SJSA1 (cell line): ENCODE measurements at places on chromosomes 3 and 15. TPM values are rescaled to one million over a fixed set of nuclear protein-coding genes. Genes with fewer than 3 reads are reported as not detected.
A peak's percentile ranks its signal among the peaks of the same experiment; 100 is the strongest.

Gene GPR27
- not detected in 2 replicates for total RNA-seq

Gene ARPIN
- 4.0 and 8.2 TPM in 2 replicates for total RNA-seq

Gene CCR4
- not detected in 2 replicates for total RNA-seq

Gene DUOXA2
- not detected in 2 replicates for total RNA-seq

Gene ERC2
- 0.13 and 0.81 TPM in 2 replicates for total RNA-seq

Gene FOXB1
- not detected in 2 replicates for total RNA-seq

- H3K4me3 ChIP-seq, result no peak overlapping the region
These were observed 185.8 kb upstream of the PPP2R3A start for GRCh38 chr3:135779590-135780235.

DNA sequence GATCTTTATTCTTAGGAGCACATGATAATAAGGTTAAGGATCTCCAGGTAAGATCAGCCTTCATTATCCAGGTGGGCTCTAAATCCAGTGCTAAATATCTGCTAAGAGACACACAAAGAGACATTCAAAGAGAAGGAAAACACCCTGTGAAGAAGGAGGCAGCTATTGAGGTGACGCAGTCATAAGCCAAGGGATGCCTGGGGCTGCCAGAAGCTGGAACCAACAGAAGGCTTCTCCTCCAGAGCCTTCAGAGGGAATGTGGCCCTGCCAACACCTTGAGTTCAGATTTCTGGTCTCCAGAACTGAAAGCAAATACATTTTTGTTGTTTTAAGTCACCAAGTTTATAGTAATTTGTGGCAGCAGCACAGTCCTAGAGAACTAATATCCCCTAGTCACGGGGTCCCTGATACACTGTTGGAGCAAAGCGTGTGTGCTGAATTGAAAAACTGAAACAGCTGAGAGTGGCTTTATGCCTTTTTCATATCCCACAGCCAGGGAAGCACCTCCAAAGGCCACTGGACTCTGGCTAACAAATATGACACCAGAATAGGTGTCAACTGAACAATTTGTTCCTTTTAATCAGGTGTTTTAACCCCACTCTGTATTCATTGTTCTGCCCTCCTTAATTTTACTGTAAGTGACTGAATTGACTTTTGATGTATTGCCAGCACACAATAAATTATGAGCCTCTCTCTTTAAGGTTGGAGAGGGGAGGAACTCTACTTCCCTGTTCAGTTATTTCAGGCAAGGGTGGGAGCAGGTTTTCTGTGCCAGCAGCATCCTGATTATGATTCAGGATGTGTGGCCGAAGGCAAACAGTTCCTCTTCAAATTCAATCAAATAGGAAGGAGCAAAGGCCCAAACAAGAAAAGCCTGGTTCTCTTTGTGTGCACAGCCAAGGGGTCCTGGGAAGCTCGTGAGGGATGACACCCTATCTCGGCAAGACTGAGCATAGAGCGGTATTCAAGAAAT lies 151.8 kb upstream of the HES1 start:
- no peak overlapping the region for H3K27ac ChIP-seq
- no peak for DNase-seq
- H3K36me3 ChIP-seq, result no peaks in the 10 kb centered on the region
- no peak overlapping the region for H3K4me3 ChIP-seq
- no peaks in the 10 kb centered on the region for H3K27me3 ChIP-seq
- no peaks in the 10 kb centered on the region for H3K4me1 ChIP-seq

- peak overlapping the region; percentile 79 for H3K27ac ChIP-seq
- no peaks in the 10 kb centered on the region for H3K27me3 ChIP-seq
- no peak for DNase-seq
- H3K4me3 ChIP-seq, result no peak overlapping the region
- H3K36me3 ChIP-seq, result no peaks in the 10 kb centered on the region
These were observed 254.0 kb upstream of the TBL1XR1 start for GRCh38 chr3:177451301-177451750.

DNA sequence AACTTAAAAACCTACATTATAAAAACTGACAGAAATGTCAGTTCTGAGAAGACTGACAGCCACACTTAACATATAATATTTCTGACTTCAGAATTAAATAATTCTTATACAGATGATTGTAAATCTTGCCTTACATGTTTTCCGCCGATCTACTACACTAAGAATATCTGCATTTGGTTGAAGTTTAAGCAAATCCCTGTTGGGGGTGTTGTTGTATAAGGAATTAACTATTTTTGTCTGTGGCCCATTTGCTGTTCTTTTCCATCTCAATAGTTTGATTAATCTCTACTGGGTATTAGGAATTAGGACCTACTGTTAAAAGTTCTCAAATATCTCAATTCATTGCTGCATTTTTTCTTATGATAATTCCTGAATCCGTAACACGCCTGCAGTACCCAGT lies 838.3 kb upstream of the ROBO1 start:
- H3K36me3 ChIP-seq, result no peaks in the 10 kb centered on the region
- H3K27me3 ChIP-seq, result no peaks in the 10 kb centered on the region
- no peak overlapping the region for H3K27ac ChIP-seq
- no peak for DNase-seq

GRCh38 chr15:60315878-60316277 lies 81.9 kb downstream of the ANXA2 start:
- H3K4me3 ChIP-seq, result no peak overlapping the region
- H3K4me1 ChIP-seq, result no peaks in the 10 kb centered on the region
- DNase-seq, result no peak
- H3K27me3 ChIP-seq, result peaks cover 12% of the 10 kb centered on the region; the same call in 1 of the 2 replicates
- no peaks in the 10 kb centered on the region for H3K36me3 ChIP-seq

- H3K4me1 ChIP-seq, result peaks cover 71% of the 10 kb centered on the region
- H3K27me3 ChIP-seq, result no peaks in the 10 kb centered on the region
- no peak overlapping the region for H3K4me3 ChIP-seq
These were observed 531.4 kb downstream of the FOXP1 start for GRCh38 chr3:71051893-71052687.

DNA sequence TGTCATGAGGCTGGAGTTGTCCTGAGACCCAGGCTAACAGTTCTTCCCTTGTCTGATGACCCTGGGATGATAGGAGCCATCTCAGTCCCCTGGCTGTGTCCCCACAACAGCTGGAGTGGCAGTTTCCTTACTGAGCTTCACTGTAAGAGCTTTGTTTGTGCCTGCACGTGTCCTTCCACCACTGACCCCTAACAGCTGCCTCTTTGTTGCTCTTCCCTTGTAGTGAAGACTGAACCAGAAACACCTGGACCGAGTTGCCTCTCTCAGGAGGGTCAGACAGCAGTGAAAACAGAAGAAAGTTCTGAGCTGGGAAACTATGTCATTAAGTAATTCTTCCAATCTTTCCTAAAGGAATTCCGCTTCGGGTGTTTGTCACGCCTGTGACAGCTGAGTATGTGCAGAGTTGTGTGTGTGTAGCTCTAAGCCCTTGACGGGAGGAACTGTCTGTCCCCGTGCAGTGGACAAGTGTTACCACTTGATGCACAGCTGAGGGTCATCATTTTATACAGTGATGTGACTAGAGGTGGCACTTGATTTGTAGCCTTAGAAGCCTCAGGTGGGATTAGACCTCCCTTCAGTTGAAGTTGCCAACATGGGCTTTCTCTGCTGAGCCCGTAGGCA lies 25.0 kb downstream of the MAP6D1 start:
- no peak for DNase-seq
- H3K4me1 ChIP-seq, result no peaks in the 10 kb centered on the region
- H3K27me3 ChIP-seq, result no peaks in the 10 kb centered on the region
- peaks cover 56% of the 10 kb centered on the region for H3K36me3 ChIP-seq

- no peaks in the 10 kb centered on the region for H3K27me3 ChIP-seq
- no peak overlapping the region for H3K27ac ChIP-seq
- H3K36me3 ChIP-seq, result no peaks in the 10 kb centered on the region
- no peak overlapping the region for H3K4me3 ChIP-seq
These were observed 113.0 kb downstream of the TAFA4 start for GRCh38 chr3:68819361-68819760.

GRCh38 chr15:96225642-96226259 lies 104.7 kb upstream of the NR2F2 start:
- no peak overlapping the region for H3K4me3 ChIP-seq
- H3K4me1 ChIP-seq, result peaks cover 6% of the 10 kb centered on the region
- H3K27me3 ChIP-seq, result no peaks in the 10 kb centered on the region
- DNase-seq, result no peak
- no peak overlapping the region for H3K27ac ChIP-seq
- H3K36me3 ChIP-seq, result no peaks in the 10 kb centered on the region

GRCh38 chr15:62035256-62035924 lies 24.9 kb downstream of the VPS13C start:
- H3K27ac ChIP-seq, result no peak overlapping the region
- peaks cover 9% of the 10 kb centered on the region for H3K36me3 ChIP-seq
- no peaks in the 10 kb centered on the region for H3K27me3 ChIP-seq
- peaks cover 8% of the 10 kb centered on the region for H3K4me1 ChIP-seq
- no peak for DNase-seq
- H3K4me3 ChIP-seq, result no peak overlapping the region

DNA sequence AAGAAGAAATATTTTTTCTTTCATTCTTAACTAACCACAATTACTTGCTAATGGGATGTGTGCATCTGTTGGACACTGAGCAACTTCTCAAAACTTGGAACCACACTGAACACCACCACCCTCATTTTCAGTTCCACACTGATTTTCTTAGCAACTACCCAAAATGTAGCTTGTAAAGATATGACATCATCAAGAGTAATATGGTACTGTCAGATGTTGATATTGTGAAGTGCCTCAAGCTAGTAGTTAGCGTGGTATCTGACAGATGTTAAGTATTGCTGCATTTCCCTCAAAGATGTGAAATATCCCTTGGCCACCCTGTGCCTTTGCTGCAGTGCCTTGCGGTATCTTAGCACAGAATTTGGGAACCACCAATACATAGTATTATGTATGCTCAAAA lies 9.3 kb downstream of the RFTN1 start:
- no peaks in the 10 kb centered on the region for H3K27me3 ChIP-seq
- H3K36me3 ChIP-seq, result peaks cover 24% of the 10 kb centered on the region
- H3K27ac ChIP-seq, result no peak overlapping the region
- DNase-seq, result no peak
- peaks cover 20% of the 10 kb centered on the region for H3K4me1 ChIP-seq
- no peak overlapping the region for H3K4me3 ChIP-seq

DNA sequence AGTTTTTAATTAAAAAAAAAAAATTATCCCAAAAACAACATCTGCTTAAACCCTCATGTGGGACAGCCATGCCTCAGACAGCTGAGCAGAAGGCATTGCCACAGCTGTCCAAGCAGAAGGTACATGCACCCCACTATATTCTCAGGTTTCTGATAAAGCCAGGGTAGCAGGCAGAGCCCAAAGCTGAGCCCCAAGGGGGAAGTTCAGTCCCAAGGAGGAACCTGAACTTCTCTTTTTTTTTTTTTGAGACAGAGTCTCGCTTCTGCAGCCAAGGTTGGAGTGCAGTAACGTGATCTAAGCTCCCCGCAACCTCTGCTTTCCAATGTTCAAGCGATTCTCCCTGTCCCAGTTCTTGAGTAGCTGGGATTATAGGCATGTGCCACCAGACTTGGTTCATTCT lies 33.2 kb downstream of the MKRN2 start:
- peaks cover 76% of the 10 kb centered on the region for H3K36me3 ChIP-seq
- 0 out of 2 replicates have a peak, but pooled peaks cover 3% of the 10 kb centered on the region for H3K4me1 ChIP-seq
- H3K27ac ChIP-seq, result no peak overlapping the region
- no peak for DNase-seq
- no peaks in the 10 kb centered on the region for H3K27me3 ChIP-seq
- H3K4me3 ChIP-seq, result no peak overlapping the region

- H3K4me3 ChIP-seq, result no peak overlapping the region
- no peak overlapping the region for H3K27ac ChIP-seq
- H3K27me3 ChIP-seq, result peaks cover 26% of the 10 kb centered on the region
- no peaks in the 10 kb centered on the region for H3K4me1 ChIP-seq
- no peak for DNase-seq
- H3K36me3 ChIP-seq, result no peaks in the 10 kb centered on the region
These were observed 207.5 kb downstream of the SV2B start for GRCh38 chr15:91307601-91308000.

DNA sequence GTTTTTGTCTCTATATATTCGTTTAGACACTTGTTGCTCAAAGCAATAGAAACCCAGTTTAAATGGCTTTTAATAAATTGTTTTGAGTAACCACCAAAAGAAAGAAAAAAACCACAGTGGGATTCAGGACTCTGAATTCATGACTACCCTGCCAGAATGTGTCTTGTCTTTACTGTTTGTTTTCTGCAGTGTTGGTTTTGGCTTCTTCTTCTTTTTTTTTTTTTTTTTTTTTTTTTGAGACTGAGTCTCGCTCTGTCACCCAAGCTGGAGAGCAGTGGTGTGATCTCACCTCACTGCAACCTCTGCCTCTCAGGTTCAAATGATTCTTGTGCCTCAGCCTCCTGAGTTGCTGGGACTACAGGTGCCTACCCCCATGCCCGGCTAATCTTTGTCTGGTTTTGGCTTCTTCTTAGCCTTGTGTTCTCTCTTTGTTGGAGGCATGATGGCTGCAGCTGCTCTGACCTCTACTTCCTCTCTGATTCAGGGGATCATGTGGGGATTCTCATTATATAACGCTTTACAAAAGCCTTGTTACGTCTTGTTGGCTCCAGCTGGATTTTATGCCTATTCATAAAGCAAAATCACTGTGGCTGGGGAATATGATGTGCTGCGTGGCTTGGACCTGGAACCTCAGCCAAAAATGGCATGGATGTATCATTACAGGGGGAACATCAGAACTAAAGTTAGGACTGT lies 54.0 kb downstream of the PLS1 start:
- no peaks in the 10 kb centered on the region for H3K27me3 ChIP-seq
- H3K27ac ChIP-seq, result no peak overlapping the region
- H3K4me3 ChIP-seq, result no peak overlapping the region
- DNase-seq, result no peak
